Fibroblast of the aortic adventitia (primary cell): ENCODE measurements at places on chromosomes 7 and 10.

DNA sequence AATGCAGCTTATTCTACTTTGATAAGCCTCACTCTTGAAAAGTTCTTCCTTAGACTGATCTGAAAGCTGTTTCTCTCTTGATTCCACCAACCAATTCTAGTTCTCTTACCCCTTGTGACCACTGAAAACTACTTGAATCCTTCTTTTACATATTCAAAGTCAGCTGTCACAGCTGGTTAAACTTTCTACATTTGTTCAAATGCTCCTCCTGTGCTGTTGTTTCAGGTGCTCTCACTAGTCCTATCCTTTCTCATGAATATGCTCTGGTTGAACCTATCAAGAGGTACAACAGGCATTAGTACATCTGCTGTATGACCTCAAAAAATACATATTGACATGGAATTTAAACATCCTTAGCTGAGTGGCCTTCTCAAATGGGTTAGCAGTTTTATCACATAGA is 91.5 kb downstream of the MYO3A start:
- DNase-seq, result no peak

- DNase-seq, result peak; percentile 61
These were observed at the start of gene VSTM4 for GRCh38 chr10:49115015-49115795. TSS of gene VSTM4 (minus strand) at chr10:49115522. CDS start at chr10:49115485, 37 bp downstream.

DNA sequence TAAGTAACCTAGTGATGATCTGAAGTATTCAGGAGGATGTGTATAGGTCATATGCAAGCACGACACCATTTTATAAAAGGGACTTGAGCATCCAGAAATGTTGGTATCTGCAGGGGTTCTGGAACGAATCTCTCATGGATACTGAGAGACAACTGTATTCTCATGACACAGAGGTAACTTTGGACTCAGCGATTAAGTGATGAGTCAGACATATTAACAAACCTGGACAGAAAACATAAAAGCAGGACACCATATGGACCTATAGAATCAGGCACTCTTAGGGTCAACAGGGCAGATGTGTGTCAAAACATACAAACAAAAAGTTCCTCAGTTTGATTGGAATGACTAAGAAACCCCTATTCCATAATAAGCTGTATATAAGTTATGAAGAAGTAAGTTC is 248.1 kb downstream of the ANKRD7 start:
- DNase-seq, result no peak

DNA sequence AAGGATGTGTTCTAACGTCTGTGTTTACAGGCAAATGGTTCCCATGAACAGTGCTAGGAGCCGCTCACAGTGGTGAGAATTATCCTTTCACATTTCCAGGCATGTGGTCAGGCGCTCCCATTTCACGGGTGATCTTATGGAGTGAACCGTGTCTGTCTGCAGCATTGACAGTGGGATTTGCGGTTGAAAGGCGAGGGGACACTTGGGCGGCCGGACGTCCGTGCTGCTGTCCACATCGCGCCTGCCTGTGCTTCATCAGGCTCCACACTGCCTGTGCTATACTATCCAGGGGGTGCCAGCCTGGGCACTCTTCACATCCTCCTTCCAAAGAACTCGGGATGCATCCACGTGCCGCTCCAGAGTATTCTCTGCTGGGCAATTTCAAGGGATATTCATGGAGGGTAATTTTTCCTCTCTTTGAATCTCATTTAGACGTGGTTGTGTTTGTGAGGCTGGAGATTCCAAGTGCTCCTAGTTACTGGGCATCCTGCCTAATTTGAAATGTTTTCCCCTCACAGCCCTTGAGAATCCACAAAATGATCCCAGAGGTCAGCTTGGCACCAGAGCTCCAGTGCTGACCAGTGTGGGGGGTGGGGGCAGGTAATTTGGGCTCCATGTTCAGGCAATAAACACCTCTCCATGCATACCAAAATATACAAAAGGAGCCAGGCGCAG is 61.9 kb upstream of the EBF3 start:
- DNase-seq, result no peak

- DNase-seq, result peak; percentile 90
These were observed 80.2 kb upstream of the CACNB2 start for GRCh38 chr10:18059826-18060559.

- peak; percentile 74 for DNase-seq
These were observed 68.0 kb upstream of the CTTNBP2 start for GRCh38 chr7:117941138-117941810.

DNA sequence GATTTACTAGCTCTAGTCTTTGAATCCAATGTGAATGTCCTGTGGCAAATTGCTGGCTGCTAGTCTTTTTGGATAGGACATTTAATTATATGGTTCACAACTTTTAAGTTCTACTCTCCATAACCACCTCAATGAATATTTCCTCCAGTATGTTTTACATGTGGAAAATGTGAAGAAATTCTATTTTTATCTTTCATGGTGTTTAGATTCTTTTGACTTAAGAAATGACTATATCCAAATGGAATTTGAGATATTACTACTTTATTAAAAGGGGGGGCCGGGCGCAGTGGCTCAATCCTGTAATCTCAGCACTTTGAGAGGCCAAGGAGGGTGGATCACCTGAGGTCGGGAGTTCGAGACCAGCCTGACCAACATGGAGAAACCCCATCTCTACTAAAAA is 202.0 kb downstream of the ARL4A start:
- DNase-seq, result peak; percentile 58

GRCh38 chr7:150949971-150950491 is 28.1 kb downstream of the KCNH2 start:
- no peak for DNase-seq

GRCh38 chr10:122544493-122544892 is 16.1 kb upstream of the DMBT1 start:
- DNase-seq, result no peak

- DNase-seq, result peak; percentile 77
These were observed 449.6 kb downstream of the GRM8 start for GRCh38 chr7:126803060-126803665.

DNA sequence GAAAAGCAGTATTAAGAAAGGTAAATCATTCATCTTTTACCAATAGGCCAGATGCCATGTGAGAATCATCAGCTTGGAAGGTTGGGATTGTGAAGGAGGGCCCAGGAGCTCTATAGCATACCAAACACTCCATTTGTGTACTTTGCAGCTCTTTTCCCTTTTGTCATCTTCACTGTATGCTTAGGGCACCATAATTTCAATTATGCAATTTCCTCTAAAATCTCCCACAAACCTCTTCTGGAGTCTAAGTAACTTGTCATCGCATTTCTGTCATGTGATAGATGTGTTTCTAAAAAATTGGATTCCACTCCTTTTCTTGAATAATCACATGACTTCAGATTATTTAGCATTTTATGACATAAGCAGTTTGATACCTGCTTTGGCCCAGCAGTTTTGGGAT is 17.9 kb downstream of the RPP30 start:
- DNase-seq, result no peak

- no peak for DNase-seq
These were observed 347.4 kb downstream of the RPS24 start for GRCh38 chr10:78381107-78381506.
